ENCODE measurements at places on chromosomes 16 and 17.

DNA sequence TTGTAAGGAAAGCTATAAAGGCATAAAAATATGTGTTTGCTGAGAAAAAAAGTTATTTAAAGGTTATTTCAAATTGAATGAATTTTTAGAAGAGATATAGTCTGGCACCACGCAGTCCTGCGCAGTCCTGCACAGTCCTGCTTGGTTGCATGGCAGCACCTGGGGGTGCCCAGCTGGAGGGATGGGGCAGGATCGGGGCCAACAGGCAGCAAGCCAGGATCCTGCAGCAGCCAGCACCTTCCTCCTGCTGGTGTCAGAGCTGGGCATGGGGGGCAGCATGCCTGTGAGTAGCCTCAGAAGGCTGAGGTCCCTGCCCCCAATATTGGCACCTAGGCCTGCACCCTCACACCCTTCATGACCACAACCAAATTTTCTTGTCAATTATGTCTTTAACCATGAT lies 46.0 kb downstream of the GLG1 start:
- no peak for DNase-seq

DNA sequence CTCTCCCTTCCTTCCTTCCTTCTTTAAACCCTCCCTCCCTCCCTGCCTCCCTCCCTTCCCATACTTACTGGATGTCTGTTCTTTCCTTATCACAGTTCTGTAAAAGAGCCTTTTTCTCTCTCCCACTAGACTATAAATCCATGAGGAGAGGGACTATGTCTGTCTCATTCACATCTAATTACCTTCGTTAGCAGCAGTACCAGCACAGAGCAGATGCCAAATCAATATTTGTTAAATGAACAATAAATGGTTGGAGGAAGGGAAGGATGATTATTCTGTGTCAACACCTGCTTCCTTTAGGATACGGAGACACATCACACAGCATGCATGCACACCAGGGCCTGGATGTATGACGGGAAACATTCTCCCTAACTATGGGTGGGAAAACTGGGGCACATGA lies 94.2 kb downstream of the DNAH3 start:
- DNase-seq = no peak

- no peak for DNase-seq
Observed at GRCh38 chr16:48542966-48543365, 67.0 kb downstream of the N4BP1 start.

DNA sequence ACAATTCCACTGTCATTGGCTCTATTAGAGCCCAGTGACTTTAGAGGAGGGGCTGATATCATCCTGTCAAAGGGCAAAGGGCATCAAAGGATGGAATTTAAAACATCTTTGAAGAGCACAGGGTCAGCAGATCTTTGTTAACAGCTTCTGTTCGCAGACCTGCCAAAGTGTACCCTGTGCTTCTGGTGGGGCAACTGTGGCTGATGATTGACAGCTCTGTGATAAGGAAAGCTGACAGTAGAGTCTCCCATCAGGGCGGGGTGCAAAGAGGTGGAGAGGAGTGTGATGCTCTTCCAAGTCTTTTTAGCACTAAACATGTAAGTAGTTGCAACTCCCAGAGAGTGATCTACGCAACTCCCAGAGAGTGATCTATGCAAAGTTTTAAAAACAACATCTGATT lies 742.1 kb upstream of the SOX9 start:
- DNase-seq = no peak

DNA sequence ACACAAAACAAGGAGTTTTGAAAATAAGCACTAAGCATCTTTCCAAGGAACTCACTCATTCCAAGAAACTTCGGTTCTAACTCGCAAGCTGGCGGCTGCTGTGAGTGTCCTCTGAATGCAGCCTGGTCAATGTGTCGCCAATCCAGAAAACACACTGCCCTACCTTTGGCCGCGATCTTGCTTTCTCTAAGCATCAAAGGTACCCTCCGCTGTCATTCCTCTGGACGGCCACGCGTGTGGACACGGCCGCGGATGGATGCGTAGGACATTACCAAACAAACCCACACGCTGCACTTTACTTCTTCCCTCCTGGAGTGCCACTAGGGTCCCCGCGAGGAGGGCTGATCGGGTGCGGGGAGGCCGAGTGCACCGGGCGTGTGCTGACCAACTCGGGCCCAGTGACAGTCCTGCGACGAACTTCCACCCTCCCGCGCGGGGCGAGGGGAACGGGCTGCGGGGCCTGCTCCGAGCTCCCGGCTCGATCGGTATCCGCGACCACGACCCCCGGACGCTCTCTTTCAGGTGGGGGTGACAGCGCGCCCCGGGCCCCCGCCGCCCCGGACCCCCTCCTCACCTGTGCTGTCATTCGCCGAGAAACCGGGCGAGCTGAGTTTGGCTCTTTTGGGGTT lies 1.1 kb downstream of the CREBBP start:
- no peak for DNase-seq

DNA sequence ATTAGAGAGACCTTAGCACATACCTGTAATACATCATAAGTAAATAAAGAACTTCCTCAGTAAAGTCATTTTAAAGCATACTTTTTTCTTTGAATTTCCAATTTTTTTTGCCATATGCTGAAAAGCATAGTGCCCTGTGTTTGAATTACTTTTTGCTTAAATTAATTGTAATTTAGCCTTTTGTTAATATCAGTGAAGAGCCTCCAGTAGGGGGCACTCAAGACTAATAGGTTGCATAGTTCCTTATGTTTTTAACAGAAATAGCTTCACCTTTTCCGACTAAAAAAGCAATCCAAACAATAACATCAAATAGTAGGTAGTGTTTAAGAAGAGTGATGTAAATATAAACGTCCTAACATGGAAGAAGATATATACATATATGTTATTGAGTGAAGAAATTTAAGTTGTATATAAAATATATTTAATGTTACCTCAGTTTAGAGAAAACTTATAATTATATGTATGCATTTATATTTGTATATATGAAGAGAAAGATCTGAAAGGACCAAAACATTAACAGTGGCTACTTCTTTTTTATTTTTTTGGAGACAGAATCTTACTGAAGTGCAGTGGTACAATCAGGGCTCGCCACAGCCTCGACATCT lies 18.6 kb downstream of the RAD51C start:
- peak; percentile 48 for DNase-seq

- DNase-seq = no peak
Observed at GRCh38 chr16:66510298-66510697, 39.6 kb downstream of the TK2 start.

GRCh38 chr16:80631581-80631980 lies 90.8 kb downstream of the DYNLRB2 start:
- no peak for DNase-seq

GRCh38 chr17:82010575-82011525 lies 11.8 kb downstream of the CENPX start:
- no peak for DNase-seq

DNA sequence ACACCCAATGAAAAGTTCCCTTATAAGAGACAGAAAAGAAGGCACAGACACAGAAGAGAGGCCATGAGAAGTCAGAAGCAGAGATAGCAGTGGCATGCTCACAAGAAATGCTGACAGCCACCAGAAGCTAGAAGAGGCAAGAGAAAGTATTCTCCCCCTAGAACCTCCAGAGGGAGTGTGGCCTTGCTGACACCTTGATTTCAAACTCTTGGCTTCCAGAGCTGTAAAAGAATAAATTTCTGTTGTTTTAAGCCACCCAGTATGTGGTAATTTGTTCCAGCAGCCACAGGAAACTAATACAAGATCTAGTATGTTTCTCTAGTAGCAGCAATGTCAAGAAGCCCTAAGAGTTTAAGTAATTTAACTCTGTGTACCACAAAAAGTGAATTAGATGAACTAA lies 87.2 kb upstream of the NOG start:
- no peak for DNase-seq

- DNase-seq = no peak
Observed at GRCh38 chr16:3121851-3122467, 9.6 kb downstream of the ZNF205 start.

DNA sequence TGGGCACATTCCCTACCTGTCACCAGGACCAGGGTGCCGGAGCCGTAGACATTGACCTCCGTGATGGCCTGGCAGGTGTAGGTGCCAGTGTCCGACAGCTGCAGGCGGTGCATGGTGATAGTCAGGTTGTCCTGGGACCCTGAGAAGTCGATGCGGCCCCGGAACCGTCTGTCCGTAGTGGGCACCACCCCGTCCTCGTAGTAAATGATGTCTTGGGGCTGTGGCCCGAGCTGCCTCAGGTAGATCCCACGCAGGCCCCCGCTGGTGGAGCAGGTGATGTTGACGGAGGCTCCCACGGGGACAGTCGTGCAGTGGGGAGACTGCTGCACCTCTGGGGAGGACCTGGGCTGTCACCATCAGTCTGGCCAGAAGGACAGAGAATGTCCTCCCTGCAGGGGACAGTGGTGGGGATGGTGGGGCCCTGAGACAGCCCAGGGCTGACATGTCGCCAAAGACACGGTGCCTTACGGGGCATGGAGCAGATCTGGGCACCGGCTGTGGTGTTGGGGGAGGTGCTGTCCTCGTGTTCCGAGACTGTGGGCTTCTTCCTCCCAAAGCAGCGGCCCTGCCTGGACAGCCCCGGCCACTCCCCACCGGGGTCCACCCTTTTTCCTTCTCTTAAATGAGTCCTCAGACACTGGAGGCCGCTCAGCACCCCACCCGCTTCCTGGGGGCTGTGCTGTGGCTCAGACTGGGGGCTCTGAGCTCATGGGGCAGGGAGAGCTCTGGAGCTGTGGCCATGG lies 586 bp downstream of the CD7 start:
- no peak for DNase-seq

DNA sequence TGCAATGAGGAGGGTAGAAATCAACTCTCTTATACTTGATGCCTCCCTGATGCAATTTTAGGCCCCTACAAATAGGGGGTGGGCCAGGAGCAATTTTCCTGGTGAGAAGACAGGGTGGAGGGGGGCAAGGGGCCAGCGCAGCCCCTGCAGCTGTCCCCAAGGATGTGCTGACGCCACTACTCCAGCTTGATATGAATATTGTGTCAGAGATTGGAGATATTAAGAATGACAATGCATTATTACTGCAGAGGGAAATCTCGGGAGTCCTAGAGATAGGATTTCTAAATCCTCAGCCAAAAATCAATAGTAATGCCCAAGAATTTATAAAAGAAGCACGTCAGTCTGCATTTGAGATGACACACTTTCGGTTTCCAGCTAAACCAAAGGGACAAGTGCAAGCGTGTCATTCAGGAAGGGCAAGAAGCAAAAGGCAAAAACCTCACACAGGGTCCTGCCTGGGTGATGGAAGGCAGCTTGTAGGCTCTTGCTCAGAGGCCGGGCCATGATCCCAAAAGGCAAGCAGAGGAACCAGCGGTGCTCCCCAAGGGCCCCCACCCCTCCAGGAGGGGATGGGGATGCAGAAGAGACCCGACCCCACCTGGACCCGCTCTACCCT lies 178.8 kb downstream of the C16orf78 start:
- no peak for DNase-seq

DNA sequence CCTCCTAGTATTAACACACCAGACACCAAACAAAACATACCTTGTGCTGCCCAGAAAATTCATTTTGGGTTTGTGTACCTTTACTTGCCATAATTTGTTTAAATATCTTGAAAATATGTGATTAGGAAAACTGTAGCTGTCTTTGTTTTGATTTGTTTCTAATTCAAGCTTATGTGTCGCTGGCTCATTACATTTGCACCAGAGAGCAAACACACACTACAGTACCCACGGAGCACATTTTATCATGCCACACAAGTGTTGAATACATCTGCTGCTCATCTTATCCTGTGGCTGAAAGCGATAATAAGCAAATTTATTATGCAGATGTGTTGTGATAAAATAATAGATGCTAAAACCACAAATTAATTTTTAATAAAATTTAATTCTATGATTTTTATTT lies 63.1 kb downstream of the SPAG9 start:
- DNase-seq = no peak

GRCh38 chr17:48603959-48604769 lies 622 bp downstream of the HOXB6 start:
- DNase-seq = no peak

- no peak for DNase-seq
Observed at GRCh38 chr17:55533608-55534007, 22.4 kb upstream of the SMIM36 start.

- no peak for DNase-seq
Observed at GRCh38 chr16:48632137-48632774, 22.3 kb upstream of the N4BP1 start.

GRCh38 chr17:10673312-10673711 lies 16.2 kb upstream of the MYH3 start:
- DNase-seq = no peak

GRCh38 chr17:72457712-72458111 lies 336.9 kb downstream of the SOX9 start:
- DNase-seq = no peak

GRCh38 chr17:60169921-60170817 lies 20.4 kb downstream of the CA4 start:
- no peak for DNase-seq

GRCh38 chr16:27389272-27389961 lies 12.6 kb upstream of the IL21R start:
- DNase-seq = no peak

DNA sequence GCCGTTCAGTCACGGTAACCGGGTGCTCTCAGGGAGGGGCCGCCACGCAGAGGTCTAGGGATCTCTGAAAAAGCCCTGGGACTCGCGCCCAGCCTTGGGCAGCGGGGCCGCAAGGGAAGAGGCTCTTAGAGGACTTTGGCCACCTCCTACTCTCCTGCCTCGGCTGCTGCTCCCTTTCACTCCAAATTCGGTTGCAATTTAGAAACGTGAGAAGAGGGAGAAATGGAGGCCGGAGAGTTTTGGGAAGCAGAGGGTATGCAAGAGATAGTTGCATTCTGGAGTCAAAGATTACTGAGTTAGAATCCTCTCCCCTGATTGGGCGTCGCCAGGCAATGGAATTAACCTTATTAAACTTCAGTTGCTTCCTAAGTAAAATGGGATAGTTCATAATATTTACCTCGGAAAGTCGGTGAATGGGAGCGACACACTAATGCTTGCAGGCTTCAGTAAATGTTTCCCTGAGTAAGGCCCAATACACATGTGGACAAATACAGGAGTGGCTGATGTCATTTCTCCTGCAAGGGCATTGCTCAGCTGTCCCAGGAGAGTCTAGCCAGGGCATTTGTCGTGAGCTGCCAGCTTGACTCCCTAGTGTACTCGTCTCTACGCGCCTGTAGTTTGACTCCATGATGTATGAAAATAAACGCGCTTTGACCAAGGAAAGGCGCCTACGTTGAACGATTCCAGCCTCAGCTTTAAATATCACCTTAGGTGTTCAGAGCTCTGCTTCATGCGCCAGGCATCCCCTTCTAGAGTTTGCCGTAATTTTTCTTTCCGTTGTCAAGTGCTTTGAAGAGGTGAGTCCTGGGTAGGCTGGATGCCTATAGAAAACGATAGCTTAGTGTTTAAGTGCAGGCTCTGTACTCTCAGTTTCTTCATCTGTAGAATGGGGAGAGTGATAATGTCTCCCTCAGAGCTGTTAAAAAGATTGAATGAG lies 667 bp downstream of the OGFOD1 start:
- DNase-seq = no peak

Data from omental fat pad (tissue), 4 donors.